ENCODE measurements at places on chromosomes 11 and 22. TPM values are rescaled to one million over a fixed set of nuclear protein-coding genes. Genes with fewer than 3 reads are reported as not detected.

The SLC25A45 gene
- 6.7 TPM for total RNA-seq

The MUC15 gene
- not detected for total RNA-seq

The PEX16 gene
- 83.3 TPM for total RNA-seq

The AGBL2 gene
- 14.3 TPM for total RNA-seq

The C11orf91 gene
- not detected for total RNA-seq

The LRP4 gene
- 3.9 TPM for total RNA-seq

DNA sequence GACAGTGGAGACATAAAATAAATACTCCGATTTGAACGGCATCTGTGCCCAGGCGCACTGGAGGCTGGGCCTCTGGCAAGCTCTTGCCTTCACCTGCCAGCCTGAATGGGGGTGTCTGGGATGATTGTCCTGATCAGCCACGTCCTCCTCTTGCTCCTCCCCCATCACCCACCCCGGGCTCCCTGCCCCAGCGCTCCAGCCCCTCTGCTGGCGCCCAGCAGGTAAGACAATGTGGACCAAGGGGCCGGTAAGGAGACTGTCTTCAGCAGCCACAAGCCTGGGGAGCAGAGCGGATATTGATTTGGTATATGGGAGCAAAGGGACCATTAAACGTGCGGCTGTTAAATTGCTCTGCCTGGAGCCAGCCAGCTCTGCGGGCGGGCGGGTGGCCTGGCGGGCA is 24.9 kb downstream of the WNT11 start:
- H3K4me3 ChIP-seq: no peak overlapping the region
- no peaks in the 10 kb centered on the region for H3K4me1 ChIP-seq
- H3K27me3 ChIP-seq: no peaks in the 10 kb centered on the region
- DNase-seq: no peak
- H3K27ac ChIP-seq: no peak overlapping the region

DNA sequence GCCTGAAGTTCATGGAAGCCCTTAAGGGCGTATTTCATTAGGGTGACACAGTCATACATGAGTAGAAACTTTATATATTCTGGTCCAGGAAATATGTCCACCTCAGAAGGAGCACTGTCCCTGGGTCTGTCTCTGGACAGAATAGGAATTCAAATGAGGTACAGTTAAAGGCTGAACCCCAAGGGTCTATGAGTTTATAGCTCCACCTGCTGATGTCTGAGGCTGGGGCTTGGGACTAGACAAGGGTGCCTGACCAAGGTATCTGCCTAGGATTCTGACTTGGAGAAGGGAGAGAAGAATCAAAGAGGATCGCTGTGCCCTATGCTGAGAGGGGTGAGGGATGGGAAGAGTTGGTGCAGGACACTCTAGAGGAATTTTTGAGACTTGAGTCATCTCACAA is 14.9 kb downstream of the HEPHL1 start:
- no peaks in the 10 kb centered on the region for H3K36me3 ChIP-seq
- no peak for DNase-seq
- H3K27me3 ChIP-seq: no peaks in the 10 kb centered on the region

DNA sequence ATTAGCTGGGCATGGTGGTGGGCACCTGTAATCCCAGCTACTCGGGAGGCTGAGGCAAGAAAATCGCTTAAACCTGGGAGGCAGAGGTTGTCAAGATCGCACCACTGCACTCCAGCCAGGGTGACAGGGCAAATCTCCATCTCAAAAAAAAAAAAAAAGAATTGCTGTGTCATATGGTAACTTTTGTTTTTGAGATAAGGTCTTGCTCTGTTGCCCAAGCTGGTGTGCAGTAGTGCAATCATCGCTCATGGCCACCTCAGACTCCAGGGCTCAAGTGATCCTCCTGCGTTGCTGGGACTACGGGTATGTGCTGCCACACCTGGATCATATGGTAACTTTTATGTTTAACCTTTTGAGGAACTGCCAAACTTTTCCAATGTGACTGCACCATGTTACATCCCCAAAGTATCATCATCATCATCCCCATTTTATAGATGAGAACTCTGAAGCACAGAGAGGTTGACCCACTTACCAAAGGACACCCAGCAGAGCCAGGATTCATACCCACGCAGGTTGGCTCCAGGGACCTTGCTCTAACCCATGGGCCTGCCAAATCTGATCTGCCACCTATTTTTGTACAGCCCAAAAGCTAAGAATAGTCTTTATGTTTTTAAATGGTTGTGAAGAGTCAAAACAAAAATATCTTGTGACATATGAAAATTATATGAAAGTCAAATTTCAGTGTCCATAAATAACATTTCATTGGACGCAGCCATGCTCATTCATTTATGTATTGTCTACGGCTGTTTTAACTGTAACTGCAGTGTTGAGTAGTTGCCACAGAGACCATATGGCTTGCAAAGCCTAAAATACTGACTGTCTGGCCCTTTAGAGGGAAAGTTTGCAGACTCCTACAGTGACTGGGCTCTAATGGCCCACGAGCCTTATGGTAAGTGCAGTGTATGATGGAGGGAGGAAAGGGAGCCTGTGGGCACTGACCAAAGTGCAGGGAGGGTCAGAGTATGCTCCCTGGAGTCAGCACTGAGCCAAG is 45.3 kb downstream of the GDPD5 start:
- H3K4me1 ChIP-seq: peaks cover 98% of the 10 kb centered on the region
- peak; percentile 78 for DNase-seq
- H3K27me3 ChIP-seq: no peaks in the 10 kb centered on the region

- H3K4me1 ChIP-seq: no peaks in the 10 kb centered on the region
- H3K4me3 ChIP-seq: no peak overlapping the region
- no peak for DNase-seq
Observed at GRCh38 chr11:109223451-109223850, 198.5 kb upstream of the C11orf87 start.

- H3K4me3 ChIP-seq: no peak within 1 kb of the TSS
- no peak within 1 kb of the TSS for H3K27ac ChIP-seq
- no peaks in the 10 kb centered on the region for H3K36me3 ChIP-seq
- no peak for DNase-seq
Observed at GRCh38 chr11:6497069-6497839, at the start of gene DNHD1. TSS of gene DNHD1 (plus strand) at chr11:6497280. CDS start at chr11:6498216, 936 bp downstream.

DNA sequence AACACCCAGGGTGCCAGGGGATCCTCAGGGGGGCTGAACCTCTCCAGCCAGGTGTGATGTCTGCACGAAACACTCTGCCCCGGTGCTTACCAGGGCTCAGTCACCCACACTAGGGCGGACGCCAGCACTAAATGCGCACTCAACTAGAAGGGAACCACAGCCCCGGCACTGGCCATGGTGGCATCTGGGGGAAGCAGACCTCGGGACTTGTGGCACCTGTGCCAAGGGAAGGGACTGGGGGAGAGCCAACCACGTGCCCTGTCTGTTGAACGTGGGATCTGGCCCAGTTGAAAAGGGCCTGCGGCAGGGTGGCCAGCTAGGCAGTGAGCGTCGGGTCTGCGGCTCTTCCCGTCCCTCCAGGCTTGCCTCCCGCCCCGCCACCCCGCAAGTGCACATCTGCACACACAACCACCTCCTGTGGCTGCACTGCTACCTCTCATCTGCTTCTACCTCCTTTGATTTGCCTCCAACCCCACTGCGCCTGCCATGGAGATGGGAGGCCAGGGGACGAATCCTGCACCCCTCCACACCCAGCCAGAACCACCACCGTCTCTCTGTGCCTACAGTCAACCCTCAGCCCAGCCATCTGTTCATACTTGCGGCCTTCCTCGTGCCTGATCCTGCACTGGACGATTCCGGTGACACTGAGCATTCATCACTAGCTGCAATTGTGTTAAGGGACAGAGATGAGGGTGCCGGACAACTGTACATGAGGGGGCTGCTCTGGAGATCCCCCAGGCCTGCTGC is 15.0 kb upstream of the MOB2 start:
- H3K4me1 ChIP-seq: no peaks in the 10 kb centered on the region
- H3K27me3 ChIP-seq: no peaks in the 10 kb centered on the region
- H3K36me3 ChIP-seq: no peaks in the 10 kb centered on the region
- DNase-seq: no peak

- no peaks in the 10 kb centered on the region for H3K4me1 ChIP-seq
- no peak overlapping the region for H3K4me3 ChIP-seq
- no peak for DNase-seq
- no peaks in the 10 kb centered on the region for H3K27me3 ChIP-seq
- no peaks in the 10 kb centered on the region for H3K36me3 ChIP-seq
- no peak overlapping the region for H3K27ac ChIP-seq
Observed at GRCh38 chr22:48464246-48464645, 1363.4 kb downstream of the BRD1 start.

DNA sequence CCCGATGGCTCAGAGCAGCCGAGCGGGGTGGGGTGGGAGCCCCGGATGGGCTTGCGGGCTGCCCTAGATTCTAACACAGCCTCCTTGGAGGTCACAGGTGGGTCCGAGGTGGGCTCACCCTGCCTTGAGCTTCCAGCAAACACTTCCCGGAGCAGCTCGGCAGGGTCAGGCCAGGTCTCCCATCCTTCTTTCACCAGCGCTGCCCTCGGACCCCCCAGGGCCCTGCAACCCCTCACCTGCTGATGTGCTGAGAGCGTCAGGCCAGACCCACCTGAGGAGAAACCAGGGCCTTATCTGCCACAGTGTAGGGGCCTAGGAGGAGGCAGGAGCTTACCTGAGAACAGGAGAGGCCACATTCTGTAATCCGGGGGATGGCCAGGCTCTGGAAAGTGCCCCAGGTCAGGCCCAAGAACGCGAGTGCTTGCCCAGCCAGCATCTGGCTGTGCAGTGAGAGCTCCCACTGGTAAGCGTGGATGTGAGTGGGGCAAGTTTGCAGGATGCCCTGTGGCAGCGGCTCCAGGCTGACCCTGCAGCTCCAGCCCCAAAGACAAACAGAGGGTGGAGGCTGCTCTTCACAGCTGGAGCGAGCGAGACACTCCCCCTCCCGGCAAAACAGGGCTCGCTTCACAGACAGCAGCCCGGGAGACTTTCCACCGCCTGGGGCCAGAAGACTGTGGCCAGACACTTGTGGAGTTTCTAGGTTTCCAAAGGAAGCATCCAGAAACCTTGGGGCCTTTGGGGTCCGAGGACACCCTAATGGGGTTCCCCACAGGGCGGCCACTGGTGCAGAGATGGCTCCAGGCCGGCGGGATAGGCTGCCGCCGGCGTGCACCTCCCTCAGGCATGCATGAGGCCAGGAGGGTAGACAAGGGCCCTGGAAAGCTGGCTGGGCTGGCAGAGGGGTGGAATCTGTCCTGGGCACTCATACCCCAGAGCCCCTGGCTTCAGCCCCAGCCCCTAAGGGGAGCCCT is at the start of gene IL17REL:
Gene IL17REL, minus strand, starts transcription at position 555 of the 971 bp plus-strand sequence. Its CDS starts 119 bp downstream, at position 436.
- no peak for DNase-seq
- no peak within 1 kb of the TSS for H3K4me3 ChIP-seq
- no peaks in the 10 kb centered on the region for H3K4me1 ChIP-seq
- no peaks in the 10 kb centered on the region for H3K27me3 ChIP-seq
- H3K36me3 ChIP-seq: no peaks in the 10 kb centered on the region

DNA sequence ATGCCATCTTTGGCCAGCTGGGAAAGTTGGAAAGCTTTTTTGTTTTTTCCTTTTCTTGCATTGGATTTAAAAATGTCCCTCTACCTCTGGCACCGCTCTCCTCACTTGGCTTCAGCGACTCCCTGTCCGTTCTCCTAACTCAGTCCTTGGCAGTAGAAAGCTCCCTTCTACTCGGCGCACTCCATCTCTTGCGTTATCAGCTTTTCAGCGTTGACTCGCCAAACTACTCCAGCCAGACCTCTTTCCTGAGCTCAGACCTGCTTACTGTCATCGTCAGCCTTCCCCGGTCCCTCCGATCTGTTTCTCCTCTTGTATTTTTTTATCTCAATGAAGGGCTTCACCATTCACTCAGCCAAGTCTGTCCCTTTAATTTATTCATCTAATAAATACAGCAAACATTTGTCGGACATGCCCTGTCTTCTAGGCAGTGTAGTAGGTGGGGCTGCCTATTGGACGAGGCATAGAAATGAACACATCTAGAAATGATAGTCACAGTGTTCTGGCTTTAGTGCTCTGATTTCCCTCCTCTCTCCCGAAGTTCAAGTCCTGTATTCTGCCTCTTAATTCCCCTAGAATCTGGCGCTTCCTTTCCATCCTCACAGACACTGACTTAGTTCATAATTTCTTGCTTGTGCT is 839 bp downstream of the CEP164 start:
- H3K27ac ChIP-seq: peak overlapping the region; percentile 55
- H3K4me3 ChIP-seq: peak overlapping the region; percentile 81
- no peaks in the 10 kb centered on the region for H3K36me3 ChIP-seq
- H3K4me1 ChIP-seq: peaks cover 12% of the 10 kb centered on the region

GRCh38 chr22:18121954-18122554 is 11.4 kb downstream of the TUBA8 start:
- no peak overlapping the region for H3K4me3 ChIP-seq
- no peaks in the 10 kb centered on the region for H3K27me3 ChIP-seq
- no peak for DNase-seq
- no peaks in the 10 kb centered on the region for H3K36me3 ChIP-seq
- no peaks in the 10 kb centered on the region for H3K4me1 ChIP-seq

GRCh38 chr11:3169255-3170043 is 4.3 kb upstream of the OSBPL5 start:
- no peaks in the 10 kb centered on the region for H3K36me3 ChIP-seq
- no peaks in the 10 kb centered on the region for H3K4me1 ChIP-seq
- H3K27ac ChIP-seq: no peak overlapping the region
- no peaks in the 10 kb centered on the region for H3K27me3 ChIP-seq

- no peaks in the 10 kb centered on the region for H3K4me1 ChIP-seq
- no peak overlapping the region for H3K4me3 ChIP-seq
- DNase-seq: no peak
- no peaks in the 10 kb centered on the region for H3K36me3 ChIP-seq
- no peak overlapping the region for H3K27ac ChIP-seq
Observed at GRCh38 chr22:26597026-26597425, 7.1 kb upstream of the TPST2 start.

- no peaks in the 10 kb centered on the region for H3K4me1 ChIP-seq
- H3K27me3 ChIP-seq: 0 out of 2 replicates have a peak, but pooled peaks cover 3% of the 10 kb centered on the region
- no peak for DNase-seq
- H3K27ac ChIP-seq: no peak overlapping the region
- H3K4me3 ChIP-seq: no peak overlapping the region
Observed at GRCh38 chr11:95514416-95515110, 275.0 kb downstream of the FAM76B start.

DNA sequence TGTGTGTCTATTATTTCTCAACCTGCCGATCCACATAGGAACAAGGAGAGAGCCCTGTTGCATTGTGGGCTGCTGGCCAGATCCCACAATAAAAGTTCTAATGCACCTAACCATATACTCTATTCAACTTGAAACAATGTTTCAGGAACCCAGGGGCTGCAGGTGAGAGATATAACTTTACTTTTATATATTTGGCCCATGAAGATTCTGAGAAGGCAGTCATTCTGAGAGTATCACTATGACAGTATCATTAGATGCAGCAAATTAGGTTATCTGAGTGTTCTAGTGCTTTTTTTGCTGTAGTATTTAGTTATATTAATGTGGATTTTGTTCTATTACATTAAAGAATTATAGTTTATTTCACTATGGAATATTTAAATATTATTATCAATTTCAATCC is 655.1 kb upstream of the ARHGAP42 start:
- no peaks in the 10 kb centered on the region for H3K36me3 ChIP-seq
- H3K4me3 ChIP-seq: no peak overlapping the region
- H3K27ac ChIP-seq: no peak overlapping the region
- DNase-seq: no peak
- no peaks in the 10 kb centered on the region for H3K27me3 ChIP-seq

DNA sequence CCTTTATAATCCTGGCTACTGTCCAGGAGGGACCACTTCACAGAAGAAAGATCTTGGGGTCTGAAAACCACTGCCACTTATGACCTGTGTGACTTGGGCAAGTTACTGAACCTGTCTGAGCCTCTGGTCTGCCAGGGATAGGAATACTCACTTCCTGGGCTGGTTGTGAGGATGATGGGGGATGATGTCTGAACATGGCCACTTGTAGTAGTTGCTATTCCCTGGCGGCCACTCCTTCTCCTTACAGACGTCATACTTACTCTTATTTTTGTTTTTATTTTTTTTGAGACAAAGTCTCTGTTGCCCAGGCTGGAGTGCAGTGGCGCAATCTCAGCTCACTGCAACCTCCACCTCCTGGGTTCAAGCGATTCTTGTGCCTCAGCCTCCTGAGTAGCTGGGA is 26.1 kb downstream of the CD82 start:
- H3K27me3 ChIP-seq: no peaks in the 10 kb centered on the region
- H3K4me1 ChIP-seq: peaks cover 29% of the 10 kb centered on the region
- H3K27ac ChIP-seq: no peak overlapping the region
- no peak overlapping the region for H3K4me3 ChIP-seq
